Activated naive CD4-positive, alpha-beta T cell treated with Interleukin-2 at 50 U/mL for 16 hours (primary cell): ENCODE measurements at places on chromosomes 12 and 14.
A peak's percentile ranks its signal among the peaks of the same experiment; 100 is the strongest.

DNA sequence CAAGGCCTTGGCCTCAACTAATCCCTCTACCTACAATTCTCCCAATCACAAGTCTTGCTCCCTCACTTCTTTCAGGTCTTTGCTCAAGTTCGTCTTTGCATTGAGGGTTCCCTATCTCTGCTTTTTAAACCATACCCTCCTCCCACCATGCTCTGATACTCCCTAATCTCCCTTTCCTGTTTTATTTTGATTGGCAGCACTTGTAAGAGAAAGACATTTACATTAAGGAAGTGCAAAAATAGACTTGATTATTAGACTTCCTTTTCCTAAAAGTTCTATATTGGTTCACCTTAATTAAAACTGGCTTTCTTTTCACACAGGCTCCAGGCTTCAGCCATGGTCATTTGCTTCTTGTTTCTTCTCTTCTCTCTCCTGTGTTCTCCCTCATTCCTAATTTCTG, 18.3 kb upstream of the WIF1 start:
- no peak for DNase-seq

GRCh38 chr12:62891805-62892549, 43.0 kb downstream of the PPM1H start:
- no peak for DNase-seq

DNA sequence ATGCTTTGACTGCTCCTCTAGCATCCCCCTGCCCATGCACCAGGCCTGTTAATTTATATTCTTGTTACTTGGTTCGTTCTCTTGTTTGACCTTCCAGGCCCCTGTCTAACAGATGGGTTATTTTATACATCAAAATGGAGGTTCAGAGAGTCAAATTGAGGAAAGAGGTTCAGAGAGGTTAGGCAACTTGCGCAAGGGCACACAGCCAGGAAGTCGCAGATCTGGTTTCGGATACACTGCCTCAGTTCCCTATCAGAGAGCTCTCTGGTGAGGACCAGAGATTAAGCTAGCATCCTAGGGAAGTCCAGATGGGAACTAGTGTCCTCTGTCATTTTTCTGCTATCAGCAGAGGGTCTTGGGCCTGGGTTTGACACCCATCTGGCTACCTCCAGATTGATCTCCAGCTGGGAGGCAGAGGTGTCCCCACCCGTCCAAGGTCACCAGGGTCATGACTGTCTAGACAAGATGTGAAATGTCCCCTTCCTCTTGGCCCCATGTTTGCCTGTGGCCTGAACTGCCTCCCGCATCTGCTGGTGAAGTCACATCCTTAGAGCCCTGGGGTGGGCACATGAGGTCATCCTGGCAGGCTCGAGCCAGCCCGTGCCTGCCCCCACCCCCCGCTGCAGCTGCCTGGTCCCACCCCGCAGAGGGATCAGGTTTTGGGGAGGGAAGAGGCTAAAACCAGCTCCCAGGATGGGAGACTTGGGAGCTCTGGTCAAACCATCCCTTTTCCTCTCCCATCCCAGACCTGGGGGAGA, 84.3 kb upstream of the NCOR2 start:
- DNase-seq = no peak

DNA sequence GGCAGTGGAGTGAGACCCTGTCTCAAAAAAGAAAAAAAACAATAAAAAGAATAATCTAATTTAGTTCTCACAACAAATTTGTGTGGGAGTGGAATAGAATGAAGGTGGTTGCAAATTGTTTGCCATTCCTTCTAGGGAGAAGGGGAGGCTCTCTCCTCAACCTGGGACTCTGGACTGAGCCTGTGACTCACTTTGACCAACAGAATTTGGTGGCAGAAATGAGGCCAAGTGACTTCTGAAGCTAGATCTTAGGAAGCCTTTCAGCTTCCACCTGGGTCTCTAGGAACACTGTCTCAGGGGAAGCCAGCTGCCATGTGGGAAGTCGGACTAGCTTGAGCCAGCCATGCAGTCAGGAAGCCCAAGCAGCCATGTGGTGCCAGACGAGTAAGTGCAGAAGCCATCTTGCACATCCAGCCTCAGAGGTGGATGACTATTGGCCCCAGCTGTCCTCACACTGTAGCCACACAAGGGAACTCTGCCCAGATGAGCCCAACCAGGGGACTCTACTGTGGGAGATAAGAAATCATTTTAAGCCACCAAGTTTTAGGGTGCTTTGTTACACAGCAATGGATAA, 14.4 kb downstream of the ALDH2 start:
- DNase-seq = no peak

GRCh38 chr12:93060666-93061472, 131.8 kb upstream of the EEA1 start:
- no peak for DNase-seq

DNA sequence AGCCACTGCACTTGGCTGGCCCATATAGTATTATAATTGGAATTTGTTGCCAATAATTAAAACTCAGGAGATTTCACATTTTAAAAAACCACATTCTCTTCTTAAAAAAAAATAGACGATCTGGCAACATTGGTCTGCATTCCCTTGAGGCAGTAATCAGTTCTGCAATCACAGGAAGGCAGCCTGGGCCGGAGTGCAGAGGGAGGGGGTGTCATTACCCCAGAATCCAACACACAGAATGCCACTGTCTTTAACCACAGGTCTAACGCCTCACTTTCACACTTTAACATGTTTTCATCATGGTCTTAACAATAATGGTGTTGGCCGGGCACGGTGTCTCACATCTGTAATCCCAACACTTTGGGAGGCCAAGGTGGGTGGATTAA, 100.1 kb downstream of the SCARB1 start:
- DNase-seq = no peak

- DNase-seq = no peak
Observed at GRCh38 chr14:63910583-63911363, 58.0 kb downstream of the SYNE2 start.

- no peak for DNase-seq
Observed at GRCh38 chr12:121525411-121525810, 55.4 kb downstream of the KDM2B start.

DNA sequence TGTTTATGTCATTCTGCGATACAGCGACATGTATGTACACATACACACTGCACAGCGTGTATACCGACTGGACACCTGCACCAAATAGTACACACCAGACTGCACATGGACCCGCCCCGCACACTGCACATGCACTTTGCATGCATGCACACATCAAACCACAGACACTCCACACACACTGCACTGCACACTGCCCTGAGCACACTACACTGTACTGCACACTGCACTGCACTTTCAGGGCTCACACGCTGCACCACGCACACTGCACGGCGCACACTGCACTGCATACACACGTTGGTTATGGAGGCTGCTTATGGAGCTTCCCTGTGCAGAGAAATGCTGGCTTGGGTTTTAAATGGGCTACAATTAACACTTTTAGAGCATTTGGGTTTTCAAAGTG, 1.6 kb downstream of the PAPLN start:
- no peak for DNase-seq

GRCh38 chr14:55297611-55298499, 26.6 kb downstream of the FBXO34 start:
- peak; percentile 23 for DNase-seq

DNA sequence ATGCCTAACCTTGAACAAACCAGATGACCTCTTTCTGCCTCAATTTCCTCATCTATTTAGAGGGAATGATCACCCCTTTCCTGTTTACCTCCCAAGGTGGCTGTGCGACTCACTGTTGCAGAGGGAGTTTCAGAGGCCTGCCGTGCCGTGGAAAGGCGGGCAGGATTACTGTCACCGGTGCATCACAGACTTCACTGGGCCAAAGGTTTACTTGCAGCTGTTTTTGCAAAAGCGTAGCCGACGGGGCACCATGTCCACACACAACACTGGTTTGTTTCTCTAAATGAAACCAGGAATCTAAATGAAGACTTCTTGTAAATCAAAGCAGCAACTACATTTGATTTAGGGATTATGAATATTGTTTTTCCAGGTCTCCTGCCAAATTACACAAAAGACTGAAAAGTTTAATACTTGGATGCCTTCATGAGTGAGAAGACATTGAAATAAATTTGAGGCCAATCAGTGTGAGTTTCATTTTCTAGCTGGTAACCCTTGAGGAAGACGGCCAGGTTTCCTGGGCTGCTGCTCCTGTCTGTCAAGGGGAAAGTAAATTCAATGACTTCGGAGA, 696.1 kb upstream of the TMEM132C start:
- DNase-seq = no peak

DNA sequence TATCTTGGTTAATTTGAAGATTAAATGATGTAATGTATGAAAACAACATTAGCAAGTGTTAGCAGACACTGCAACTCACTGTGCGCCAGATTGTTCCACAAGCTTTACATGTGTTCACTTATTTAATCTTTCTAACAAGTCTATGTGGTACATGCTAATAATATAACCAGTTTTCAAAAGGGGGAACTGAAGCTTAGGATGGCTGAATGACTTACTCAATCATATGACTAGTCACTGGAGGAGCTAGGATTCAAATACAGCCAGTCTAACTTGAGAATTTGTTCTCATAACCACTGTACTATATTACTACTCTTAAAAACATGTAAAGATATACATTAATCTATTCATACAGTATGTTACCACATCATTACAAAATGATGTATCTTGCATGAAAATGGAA, 60.5 kb upstream of the LRIG3 start:
- DNase-seq = no peak

DNA sequence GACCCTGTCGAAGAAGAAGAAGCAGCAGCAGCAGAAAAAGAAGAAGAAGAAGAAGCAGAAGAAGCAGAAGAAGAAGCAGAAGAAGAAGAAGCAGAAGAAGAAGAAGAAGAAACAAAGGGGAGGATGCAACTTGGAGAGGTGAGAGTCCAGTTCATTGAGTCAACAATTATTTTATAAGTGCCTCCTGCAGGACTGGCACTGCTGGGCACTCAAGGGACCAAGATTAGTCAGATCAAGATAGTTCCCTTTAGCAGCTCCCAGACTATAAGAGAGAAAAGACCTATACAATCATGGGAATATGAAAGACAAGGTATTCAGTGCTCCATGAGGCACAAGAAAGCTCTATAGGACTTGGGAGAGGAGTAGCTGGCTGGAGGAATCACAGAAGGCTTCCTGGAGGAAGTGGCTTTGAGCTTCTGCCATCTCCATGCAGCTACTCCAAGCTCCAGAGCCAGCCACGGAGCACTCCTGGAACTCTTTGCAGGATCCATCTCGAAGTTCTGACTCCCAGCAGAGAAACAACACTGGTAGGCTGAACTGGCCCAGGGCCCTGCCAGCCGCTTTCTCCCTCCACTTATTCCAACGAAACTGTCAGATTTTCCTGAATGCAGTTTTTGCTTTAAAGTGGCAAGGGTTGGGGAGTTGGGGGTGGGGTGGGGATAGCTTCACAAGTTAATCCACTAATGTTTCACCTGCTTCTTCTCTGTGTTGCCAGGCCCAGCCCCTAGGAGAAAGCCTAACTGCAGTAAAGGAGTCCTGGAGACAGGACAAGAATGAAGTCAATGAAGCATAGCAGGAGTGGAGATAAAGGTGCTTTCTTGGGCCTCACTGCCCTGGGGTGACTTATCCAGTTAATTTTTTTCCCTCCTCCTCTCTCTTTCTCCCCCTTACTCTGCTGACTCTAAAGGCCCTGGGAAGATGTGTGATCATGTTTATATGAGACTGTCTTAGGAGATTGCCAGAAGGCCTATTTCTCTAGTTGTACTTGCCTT, 140.1 kb upstream of the PARP11 start:
- DNase-seq = no peak

GRCh38 chr12:71061451-71061850, 96.3 kb downstream of the TSPAN8 start:
- no peak for DNase-seq

DNA sequence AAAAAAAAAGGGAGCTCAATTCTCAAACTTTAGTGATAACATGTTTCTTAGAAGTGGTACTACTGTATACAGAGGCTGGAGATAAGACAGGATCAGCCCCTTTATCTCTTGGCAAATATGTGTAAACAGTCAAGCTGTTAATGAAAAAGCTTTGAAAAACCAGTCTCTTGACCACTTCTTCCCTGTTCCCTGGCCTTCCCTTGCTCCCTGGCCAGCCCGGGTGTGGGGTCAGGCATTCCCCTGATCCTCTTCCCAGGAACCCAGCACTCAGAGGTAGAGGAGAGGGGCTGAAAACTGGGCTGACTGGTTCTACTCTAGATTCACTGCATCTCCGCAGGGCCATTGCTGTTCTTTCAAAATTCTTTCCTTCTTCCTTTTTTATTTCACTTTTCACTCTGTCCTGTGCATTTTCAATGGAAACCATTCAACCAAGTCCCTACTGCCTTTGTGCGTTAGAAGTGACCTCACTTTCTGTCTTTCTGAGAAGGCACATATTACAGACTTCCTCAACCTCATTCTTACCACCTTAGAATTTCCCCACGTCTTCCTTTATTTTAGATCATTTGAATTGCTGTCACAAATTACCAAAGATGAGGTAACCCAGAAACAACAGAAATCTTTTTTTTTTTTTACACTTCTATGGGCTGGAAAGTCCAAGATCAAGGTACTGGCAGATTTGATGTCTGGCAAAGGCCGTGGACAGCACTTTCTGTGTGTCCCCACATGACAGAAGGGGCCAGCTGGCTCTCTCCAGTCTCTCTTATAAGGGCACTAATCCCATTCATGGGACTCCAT, 5.7 kb downstream of the GNG2 start:
- DNase-seq = peak; percentile 33

GRCh38 chr12:110694330-110694901, 5.5 kb upstream of the HVCN1 start:
- no peak for DNase-seq

DNA sequence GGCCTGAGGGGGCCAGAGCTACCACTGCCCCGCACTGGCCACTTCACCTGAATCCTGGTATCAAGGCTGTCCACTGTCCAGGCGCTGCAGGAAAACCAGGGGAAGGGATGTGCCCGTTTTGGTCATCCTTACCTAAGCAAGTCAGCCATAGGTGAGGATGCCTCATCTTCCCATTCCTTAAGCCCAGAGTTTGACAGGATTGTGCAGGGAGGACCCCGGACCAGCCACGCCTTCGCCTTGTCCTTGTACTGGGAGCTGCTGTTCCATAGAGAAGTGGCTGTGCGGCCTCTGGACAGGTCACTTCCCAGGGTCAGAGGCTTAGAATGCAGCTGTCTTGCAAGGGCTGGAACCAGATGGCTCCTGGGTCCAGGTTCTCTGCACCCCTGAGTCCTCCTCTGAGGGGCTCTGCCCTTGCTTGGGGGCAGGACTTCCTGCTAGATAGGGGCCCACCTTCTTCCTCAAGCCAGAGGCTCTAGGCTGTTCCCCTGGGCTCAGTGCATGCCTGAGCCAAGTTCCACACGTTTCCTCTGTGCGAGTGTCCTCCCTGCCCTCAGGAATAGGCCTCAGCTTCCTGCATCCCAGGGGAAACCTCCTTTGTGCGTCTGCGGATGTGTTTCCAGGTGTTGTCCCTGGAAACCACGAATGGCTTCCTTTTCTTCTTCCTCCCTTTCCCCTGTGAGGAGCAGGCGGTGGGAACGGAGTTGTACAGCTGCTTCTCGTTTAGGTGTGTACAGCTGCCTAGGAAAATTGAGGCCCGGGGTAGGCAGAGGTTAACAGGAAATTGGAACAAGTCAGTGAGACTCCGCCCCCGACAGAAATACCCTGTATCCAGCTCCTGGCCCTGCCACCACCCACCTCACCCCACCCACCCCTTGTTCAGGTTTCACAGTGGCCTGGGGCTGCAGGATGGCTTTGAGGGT, 54.3 kb upstream of the RIN3 start:
- DNase-seq = no peak
